ENCODE measurements at places on chromosomes 12 and 14. TPM values are rescaled to one million over a fixed set of nuclear protein-coding genes. Genes with fewer than 3 reads are reported as not detected.

- no peak for DNase-seq
These were observed 6.3 kb upstream of the RIN3 start for GRCh38 chr14:92507174-92507768.

- DNase-seq = no peak
These were observed 6.5 kb downstream of the BHLHE41 start for GRCh38 chr12:26118308-26118707.

GRCh38 chr14:98170575-98170974, 1101.4 kb downstream of the BCL11B start:
- no peak for DNase-seq

GRCh38 chr14:86003998-86004397, 474.1 kb downstream of the FLRT2 start:
- DNase-seq = peak; percentile 18

GRCh38 chr14:99192028-99192621, 79.9 kb downstream of the BCL11B start:
- peak; percentile 84 for DNase-seq

DNA sequence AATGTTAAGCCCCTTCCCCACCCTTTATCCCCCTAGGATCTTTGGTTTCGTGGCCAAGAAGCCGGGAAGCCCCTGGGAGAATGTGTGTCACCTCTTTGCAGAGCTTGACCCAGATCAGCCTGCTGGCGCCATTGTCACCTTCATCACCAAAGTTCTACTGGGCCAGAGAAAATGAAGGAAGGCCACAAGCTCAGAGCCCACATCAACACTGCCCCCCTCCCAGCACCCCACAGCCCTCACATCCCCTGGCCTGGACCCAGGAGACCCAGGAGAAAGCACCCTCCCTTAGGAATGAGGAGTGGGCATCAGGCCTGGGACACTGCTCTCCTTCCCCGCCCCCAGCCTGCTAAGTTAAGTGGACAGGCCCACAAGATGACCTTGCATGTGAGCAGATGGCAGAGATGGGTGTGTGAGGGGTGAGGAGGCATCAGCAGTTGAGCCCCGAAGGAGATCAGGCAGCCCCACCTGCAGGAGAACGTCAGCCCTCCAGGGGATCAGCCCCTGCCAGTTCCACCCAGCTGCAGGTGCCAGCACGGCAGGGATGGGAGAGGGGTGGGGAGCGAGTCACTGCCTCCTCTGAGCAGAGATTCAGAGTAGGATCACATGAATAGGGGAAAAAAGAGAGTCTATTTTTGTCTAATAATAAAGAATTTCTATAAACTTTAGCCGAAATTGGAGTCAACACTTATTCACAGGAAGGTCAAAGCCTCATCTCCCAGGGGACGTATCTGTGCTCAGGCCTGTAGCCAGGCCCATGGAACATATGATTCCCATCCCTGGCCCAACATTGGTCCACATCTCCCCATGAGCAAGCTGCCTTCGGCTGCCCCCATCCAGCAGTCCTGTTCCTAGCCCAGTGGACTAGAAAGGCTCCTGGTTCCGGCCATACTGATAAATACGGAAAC, 14.1 kb downstream of the TNS2 start:
- peak; percentile 91 for DNase-seq

GRCh38 chr14:85587151-85587711, 57.3 kb downstream of the FLRT2 start:
- DNase-seq = peak; percentile 81

GRCh38 chr12:77010691-77011548, 54.4 kb downstream of the E2F7 start:
- peak; percentile 62 for DNase-seq

DNA sequence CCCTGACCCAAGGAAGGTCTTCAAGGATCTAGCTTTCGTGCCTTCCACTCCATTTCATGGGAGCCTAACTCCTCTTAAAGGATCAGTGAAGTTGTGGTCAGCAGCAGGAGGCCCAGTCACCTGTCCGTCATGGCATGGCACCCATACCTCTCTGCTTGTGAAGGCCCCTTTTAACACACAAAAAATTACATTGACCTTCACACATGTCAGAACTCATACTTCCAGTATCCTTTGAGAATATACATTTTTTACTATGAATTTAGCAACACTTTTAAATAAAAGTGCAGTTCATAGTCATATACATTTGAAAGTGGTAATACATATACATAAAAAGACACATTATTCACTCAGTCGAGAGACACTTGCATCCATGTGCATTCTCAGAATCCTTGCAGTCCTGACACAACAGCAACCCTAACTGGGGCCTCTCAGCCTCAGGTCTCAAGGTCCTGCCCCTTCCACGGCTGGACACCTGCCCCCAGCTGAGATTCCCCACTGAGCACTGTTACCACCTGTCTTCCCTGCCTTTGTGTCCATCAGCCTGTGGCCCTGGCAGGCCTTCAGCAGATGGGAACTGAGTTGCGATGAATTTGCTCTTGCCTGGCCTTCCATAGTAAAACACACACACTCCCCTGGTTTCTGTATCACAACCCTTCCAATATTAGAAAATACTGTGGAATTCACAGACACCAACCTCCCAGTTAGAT, 3.7 kb upstream of the KRT3 start:
- no peak for DNase-seq

DNA sequence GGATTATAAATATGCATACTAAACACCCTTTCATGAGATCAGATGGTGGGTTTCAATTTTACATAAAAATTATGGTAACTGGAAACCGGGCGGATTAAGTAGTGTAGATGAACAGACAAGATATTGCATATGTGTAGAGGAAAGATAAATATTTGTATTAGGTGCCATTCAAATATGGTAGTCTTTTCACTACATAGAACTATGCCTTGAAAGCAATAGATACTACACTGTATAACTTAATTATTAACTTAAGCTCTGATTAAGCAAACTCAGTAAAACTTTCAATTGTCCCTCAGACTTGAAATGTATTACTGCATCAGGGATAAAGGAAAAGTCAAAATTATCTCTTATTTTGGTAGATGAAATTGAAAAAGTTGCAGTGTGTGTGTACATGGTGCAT, 1.9 kb downstream of the PTPN21 start:
- no peak for DNase-seq

- peak; percentile 8 for DNase-seq
These were observed 100.1 kb downstream of the PAH start for GRCh38 chr12:102816816-102817434.

DNA sequence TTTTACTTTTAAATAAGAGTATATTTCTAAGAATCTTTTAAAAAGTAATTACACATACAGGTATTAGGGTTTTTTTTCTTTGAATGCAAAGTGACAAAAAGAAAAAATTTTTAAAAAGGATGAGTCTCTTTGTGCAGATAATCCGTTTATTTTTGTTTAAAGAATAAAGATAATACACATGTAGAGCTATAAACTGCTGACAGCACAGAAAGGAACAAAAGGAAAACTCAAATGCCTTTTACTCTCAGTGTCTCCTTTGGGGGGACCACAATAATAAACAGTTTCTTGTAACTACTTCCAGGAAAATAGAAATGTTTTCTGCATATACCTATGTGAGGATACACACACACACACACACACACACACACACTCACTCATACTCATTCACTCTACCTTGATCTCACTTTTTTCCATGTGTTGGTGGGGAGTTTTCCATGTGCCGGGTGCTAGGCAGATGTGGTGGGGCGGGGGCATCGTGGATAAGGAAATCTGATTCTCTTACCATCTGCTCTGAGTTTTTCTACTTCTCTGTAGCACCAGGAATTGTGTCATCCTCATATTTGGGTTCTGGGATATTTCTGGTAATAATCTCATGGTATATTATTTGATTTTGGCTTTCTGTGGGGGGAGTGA, 58.1 kb downstream of the KCTD10 start:
- DNase-seq = no peak

SNRNP35 gene
- 20.8 TPM for total RNA-seq

IQSEC3 gene
- 1.3 TPM for total RNA-seq

MGP gene
- 2.0 TPM for total RNA-seq

ISCA2 gene
- 17.7 TPM for total RNA-seq

GAPDH gene
- 6,255 TPM for total RNA-seq

FAM90A1 gene
- total RNA-seq = 0.33 TPM

KRT6B gene
- not detected for total RNA-seq
